ENCODE measurements at places on chromosomes 2 and 18.

DNA sequence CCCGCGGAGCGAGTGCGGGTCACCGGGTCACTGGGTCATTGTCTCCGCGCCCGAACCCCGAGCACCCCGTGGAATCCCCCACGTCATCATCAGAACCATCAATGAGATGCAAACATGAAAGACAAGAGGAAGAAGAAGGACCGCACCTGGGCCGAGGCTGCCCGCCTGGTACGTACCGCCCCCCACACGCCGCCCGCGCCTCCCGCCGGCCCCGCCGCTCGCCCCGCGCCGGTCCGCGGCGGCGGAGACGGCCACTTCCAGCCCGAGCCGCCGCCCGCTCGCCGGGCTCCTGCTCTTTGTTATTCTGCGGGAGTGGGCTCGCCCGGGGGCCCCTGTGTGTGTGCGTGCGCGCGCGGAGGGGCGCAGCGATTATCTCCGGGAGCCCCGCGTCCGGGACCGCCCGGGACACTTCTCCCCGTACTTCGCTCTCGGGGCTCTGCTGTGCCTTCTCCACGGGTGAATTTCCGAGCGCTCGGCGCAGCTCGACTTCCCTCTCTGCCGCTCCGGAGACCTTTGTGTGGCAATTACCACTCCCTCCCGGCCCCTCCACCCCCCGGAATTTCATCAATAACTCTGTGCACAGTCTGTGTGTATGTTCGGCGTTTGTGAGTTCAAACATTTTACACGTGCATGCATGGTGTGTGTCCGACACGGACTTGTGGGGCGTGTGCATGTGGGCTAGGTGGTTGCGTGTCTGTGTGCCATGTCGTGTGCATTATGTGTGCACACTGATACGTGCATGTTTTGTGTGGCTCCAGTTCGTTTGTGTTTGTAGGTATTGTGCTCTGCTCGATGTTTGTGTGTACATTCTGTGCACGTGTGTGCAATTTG, 714 bp downstream of the ASXL3 start:
- DNase-seq: no peak

GRCh38 chr18:46184727-46185126, 80.5 kb downstream of the HAUS1 start:
- DNase-seq: no peak

- DNase-seq: no peak
Measured at GRCh38 chr2:197994751-197995150, 190.4 kb downstream of the PLCL1 start.

DNA sequence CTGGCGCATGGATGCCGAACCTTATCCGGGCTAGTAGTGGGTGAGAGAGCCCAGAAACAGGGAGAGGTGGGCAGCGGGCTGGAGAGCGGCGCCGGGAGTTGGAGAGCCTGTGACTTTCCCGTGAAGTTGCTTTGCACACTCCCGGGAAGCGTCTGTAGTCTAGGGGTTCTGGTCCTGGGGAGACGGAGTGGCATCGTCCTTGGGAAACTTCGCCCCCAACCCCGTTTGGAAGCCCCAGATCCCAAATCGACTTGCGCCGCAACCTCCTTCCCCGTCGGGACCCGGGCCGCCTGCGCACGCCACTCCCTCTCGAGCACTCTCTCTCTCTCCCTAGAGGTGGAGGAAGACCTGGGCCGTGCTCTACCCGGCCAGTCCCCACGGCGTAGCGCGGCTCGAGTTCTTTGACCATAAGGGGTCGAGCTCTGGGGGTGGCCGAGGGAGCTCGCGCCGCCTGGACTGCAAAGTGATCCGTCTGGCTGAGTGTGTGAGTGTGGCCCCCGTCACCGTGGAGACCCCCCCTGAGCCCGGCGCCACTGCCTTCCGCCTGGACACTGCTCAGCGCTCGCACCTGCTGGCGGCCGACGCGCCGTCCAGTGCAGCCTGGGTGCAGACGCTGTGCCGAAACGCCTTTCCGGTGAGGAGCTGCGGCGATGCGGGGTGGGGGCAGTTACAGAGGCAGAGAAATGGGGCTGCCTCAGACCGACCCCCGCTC, 456 bp downstream of the DOK1 start:
- DNase-seq: peak; percentile 22

- no peak for DNase-seq
Measured at GRCh38 chr2:238466243-238466756, 39.6 kb downstream of the ASB1 start.

DNA sequence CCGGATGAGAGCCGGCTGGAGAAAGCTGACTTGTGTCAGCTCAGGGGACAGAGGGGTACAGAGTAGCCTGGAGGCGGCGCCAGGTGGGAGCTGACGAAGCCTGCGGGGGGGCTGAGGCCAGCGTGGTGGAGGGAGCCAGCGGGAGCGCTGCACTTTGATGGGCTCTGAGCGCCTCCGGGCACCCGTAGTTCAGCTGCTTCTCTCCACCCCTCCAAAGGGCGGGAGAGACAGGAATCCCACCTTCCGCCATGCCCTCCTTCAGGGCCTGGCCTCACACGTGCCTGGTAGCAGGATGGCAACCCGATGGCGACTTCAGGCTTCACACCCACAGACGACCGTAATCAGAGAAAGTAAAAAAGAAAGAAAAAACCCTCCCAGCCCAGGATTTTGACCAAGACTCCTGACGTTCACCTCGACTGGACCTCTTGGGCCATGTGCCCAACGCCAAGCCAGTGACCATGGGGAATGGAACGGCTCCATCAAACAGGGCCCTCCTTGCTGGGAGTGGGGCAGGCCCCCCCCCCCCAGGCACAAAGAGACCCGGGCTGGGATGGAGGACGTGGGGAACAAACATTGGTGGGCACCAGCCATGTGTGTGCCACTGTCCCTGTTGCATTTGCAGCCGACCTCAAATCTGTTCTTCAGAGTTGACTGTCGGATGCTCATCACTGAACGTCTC, 60.7 kb upstream of the ASAP2 start:
- DNase-seq: no peak

DNA sequence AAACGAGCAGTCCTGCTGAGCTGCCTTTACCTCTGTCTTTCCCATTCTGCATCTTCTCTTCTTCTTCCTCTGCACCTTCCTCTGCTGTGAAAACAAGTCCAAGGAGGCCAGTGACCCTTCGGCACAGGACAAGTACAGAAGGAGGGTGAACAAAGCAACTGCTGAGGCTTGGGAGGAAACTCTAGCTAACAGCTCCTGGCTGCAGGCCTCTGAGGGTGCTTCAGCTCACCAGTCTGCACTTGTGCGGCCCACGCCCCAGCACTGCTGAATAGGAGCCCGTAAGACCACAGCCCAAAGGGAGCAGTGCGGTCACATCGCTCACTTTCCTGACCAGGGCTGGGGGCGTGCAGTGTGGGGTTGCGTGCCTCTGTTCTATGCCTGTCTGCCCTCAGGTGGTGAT, 42.1 kb upstream of the DNMT3A start:
- no peak for DNase-seq

DNA sequence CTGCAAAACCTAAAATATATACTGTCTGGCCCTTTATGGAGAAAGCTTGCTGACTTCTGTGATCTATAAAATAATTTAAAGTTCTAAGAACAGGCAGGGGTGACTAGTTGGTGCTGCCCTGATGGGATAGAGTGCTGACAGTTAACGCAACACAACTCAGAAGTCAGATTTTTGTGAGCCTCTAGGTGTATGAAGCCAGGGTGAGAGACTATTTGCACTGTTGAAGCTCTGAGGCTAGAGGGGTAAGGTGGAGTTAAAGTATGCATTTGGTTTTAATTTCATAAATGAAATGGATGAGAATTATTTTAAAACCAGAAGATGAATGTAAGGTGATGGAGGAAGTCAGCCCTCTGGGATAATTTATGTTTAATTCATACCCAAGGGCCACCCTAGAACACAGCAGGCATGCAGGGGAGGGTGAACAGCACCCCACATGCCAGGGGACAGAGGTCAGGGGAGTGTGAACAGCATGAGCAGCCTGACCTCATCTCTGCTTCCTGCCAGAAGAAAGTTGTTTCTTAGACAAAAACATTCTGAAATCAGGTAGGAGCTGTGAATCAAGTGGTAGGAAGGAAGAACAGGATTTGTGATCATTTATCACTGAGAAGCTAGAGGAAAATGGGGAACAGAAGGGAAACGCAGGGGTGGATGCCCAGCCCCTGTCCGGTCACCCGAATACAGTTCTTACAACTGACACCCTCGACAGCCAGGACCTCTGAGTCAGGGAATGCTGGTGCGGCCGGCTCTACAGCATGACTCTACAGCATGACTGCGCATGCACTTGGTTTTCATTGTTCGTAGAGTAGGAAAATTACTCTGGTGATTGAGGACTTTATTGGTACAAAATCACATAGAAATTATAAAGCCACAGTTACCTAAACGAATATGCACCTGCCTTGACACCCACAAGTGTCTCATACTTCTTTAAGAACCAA, 93.1 kb downstream of the MBP start:
- DNase-seq: no peak

GRCh38 chr2:147365622-147366021, 479.2 kb upstream of the ACVR2A start:
- DNase-seq: no peak

DNA sequence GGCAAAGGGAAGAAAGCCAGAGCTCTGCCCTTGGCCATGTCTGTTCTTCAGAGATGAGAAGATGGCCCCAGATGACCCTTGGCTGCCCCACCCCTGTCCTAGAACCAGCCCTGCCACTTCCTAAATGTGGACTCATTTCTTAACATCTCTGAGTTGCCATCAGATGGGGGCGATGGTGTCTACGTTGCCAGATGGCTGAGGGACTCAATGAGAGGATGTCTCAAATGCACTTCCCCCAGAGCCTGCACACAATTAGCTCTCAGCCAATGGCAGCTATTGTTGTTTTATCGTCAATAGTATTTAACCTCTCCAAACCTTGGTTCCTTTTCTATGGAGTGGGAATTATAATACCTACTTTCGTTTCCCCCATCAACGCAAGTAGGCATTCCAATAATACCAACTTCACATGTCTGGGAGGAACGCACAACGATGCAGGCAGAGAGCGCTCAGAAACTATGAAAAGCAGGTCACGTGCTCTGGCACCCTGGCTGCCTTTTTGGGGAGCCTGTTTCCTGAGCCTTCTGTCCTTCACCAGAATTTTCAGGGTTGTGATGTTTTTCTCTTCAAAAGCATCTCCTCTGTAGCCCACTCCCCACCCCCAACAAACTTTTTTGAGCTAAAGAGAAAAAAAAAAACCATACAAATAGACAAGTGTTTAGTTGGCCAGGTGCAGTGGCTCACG, 100.3 kb downstream of the MCFD2 start:
- DNase-seq: no peak

GRCh38 chr2:110998311-110998710, 122.4 kb upstream of the BCL2L11 start:
- no peak for DNase-seq

- DNase-seq: no peak
Measured at GRCh38 chr2:88016960-88017779, 823 bp upstream of the RNU2-63P start.

- no peak for DNase-seq
Measured at GRCh38 chr2:205746420-205746785, 64.1 kb downstream of the NRP2 start.

DNA sequence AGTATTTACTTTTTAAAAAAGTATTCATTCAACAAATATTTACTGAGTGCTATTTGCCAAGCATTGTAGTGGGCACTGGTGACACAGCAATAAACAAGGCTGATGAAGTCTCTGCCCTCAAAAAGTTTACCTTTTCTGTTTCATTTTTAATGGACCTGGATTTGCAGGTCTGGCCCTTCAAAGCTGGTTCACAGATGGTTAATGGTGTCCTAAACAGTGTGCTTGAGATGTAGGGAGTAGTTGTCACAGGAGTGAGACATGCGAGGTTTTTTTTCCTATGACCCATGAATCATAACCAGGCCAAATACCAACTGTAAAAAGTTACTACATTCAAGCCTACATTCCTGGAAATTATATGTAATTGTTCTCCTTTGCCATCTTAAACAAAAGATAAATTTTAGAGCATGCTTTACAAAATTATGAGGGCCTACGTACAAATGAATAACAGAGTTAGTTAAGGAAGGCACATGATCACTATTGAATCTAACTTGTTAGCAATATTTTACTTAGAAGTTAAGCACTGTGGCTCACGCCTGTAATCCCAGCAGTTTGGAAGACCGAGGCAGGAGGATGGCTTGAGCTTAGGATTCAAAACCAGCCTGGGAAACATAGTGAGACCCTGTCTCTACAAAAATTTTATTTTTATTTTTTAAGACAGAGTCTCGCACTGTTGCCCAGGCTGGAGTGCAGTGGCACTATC, 223.9 kb downstream of the MBD5 start:
- DNase-seq: no peak

GRCh38 chr2:67899187-67899586, 163.6 kb downstream of the C1D start:
- DNase-seq: no peak

- no peak for DNase-seq
Measured at GRCh38 chr18:317618-318017, 49.8 kb upstream of the THOC1 start.

DNA sequence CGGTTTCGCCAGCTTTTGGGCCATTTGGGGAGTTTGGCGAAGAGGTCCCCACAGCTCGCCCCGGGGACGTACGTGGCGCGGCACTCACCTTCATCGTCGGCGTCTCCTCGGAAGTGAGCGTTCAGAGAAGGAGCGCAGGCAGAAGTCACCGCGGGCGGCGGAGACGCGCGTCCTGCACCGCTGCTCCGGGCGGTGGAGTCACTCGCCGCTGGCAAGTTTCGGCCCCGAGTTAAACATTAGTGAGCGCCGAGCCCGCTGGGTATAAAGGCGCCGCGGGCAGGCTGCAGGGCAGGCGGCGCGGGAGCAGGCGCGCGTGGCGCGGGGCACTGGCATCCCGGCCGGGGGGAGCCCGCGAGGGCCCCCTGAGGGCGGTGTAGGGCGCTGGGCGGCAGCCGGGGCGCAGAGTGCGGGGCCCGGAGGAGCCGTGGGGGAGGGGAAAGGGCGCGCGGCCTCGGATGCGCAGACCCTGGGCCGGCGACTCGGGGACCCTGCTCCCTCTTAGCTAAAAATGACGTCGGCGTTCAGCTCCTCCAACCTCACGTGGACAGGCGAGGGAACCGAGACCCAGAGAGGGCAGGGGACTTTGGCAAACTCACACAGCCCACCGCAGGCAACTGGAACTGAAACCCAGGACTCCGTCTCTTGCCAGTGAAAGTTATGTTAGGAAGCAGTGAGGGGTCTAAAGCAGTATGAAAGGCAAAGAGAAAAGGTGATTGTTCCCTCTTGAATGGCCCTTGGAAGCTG, at the start of gene DPP4:
Gene DPP4 (minus strand): TSS at position 328 of the 744 bp plus-strand sequence. CDS start 234 bp downstream, at position 94.
- peak; percentile 38 for DNase-seq

GRCh38 chr2:237964578-237965404, 2.0 kb upstream of the UBE2F start:
- no peak for DNase-seq

DNA sequence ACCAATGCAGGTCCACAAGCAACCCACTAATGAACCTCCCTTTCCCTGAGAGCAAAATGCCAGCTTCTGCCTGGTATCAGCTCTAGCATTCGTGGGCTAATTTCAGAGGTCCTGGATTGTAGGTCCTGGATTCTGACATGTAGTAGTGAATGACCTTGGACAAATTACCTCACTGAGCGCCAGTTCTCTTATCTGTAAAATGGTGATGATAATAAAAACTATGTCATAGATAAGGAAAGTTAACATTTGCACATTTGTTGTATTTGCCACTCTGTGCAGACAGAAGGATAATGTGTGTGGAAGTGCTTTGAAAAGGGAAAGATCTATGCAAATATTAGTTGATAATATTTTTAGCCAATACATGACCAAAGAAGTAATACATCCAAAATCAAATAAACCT, 4.1 kb upstream of the TET3 start:
- no peak for DNase-seq

- no peak for DNase-seq
Measured at GRCh38 chr18:75108579-75109318, 100.2 kb downstream of the PTGR3 start.

GRCh38 chr2:239832490-239833268, 192.5 kb downstream of the NDUFA10 start:
- DNase-seq: no peak
